KBM-7 (cell line): ENCODE measurements at places on chromosomes 4 and X.

DNA sequence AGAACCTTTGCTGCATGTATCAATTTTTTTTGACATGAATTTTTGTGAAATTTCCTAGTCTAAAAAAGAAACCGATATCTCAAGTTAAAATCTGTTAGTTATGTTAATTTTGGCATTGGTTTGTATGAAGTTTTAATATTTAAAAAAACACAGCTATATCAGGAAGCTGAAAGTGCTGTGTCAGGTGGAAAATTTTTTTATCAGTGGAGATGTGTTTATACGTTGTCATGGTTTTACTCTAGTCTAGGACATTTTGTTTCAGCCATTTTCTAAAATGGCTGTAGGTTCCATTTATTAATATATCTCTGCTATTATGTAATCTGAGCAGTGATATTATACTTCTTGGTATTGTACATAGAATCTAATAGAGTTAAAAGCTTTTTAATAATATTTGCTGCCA, 34.2 kb downstream of the OCRL start:
- DNase-seq: no peak

- DNase-seq: peak; percentile 8
Observed at GRCh38 chr4:115844180-115844579, 730.8 kb upstream of the NDST4 start.

DNA sequence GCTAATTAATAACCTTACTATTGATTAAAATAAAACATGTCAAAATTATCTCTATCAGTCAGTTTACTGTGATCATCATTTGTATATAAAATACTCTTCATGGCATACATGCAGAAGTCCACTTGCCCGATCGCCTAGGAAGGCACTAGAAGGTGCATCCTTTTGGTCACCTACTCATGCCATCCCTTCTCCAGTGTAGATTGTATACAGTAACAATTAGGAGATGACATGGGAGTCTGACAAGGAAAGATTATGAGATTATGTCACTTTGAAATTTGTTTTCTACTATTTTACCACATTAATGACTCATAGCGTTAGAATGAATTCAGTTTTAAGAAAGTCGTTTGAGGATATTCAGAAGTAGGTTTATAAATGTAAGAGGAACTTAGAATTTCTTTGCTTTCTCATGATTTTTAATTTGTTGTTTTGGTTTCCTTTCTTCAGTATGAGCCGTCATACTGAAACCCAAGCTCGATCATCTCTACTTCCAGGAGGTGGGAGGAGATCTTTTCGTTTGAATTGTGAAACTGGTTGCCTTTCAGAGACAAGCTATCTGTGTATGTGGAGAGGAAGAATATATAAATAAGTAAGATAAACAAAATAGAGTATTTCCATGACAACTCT, 51.1 kb upstream of the UNC5C start:
- DNase-seq: no peak

- no peak for DNase-seq
Observed at GRCh38 chr4:140188975-140189374, 35.0 kb upstream of the MAML3 start.

DNA sequence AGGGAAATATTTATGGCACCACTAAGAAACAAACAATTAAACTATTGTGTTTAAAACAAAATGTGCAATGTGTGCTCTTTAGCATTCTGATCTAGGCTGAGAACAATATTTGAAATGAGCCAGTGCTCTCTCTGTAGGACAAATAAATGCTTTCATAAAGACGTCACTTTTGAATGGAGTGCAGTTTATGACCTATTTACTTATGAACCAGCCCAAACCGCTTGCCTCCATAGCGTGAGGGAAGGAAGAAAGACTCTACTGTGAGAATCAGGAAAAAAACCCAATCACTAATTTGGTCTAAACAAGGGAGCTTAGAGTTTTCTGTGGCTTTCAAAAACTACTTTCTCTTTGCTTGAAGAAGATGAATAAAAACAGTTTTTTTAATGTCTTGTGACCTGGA, 39.4 kb downstream of the SAT1 start:
- no peak for DNase-seq

- peak; percentile 62 for DNase-seq
Observed at GRCh38 chr4:53233114-53233795, 132.6 kb downstream of the SCFD2 start.

- DNase-seq: no peak
Observed at GRCh38 chr4:68463796-68464195, 16.5 kb downstream of the TMPRSS11E start.

DNA sequence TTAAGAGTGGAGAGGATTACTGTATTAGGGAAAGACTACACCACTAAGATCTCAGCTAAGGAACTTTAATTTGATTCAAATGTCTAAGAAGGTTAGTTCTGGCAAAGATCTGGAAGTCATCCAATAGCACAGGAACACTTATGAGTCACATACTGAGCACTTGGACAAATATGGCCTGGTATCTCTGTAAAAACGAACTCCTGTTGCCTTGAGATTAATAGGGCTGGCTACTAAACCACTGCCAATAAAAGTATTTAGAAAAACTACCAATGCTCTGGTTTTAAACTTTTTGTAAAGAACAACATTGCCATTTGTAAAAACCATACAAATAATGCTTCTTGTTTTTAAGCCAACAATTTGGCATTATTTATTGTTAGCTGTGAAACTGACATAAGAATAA, 70.5 kb downstream of the SEC24D start:
- DNase-seq: no peak

DNA sequence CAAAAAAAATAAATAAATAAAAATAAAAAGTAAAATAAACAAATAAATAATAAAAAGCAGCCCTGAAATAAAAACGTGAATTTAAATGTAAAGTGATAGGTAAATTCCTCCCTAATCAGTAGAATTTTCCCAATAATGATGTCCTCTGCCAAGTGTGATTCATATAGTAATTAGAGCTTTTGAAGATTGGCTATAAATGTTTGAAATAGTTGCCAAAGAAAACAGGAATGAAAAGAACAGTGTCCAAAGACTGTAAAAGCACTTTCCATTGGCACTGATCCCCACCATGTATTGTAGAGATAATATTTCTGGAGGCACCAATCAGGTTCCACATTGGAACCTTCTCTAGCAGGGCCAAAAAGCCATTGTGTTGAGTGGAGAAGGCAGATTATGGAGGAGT, 25.9 kb upstream of the SMARCAD1 start:
- DNase-seq: no peak

GRCh38 chr4:2831611-2832308, 11.9 kb upstream of the ADD1 start:
- DNase-seq: no peak

GRCh38 chrX:53398216-53398615, 24.2 kb downstream of the SMC1A start:
- no peak for DNase-seq
